Fibroblast of mammary gland (primary cell): ENCODE measurements at places on chromosomes 4 and X.

DNA sequence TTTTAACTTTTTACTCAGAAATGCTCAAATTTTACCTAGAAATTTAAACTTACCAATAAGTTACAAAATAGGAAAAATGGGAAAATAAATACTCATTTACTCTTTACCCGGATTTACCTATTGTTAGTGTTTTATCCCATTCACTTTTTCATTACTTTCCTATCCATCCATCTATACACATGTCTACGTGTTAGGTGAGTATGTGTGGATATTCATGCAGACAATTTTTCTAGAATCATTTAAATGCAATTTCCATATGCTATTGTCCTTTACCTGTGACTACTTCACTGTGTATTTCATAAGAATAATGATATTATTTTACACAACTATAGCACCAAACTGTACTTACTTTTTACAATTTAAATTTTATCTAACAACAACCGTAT, 896.6 kb upstream of the INTU start:
- no peak for DNase-seq

- no peak for DNase-seq
Observed at GRCh38 chr4:66602622-66603021, 932.3 kb upstream of the EPHA5 start.

DNA sequence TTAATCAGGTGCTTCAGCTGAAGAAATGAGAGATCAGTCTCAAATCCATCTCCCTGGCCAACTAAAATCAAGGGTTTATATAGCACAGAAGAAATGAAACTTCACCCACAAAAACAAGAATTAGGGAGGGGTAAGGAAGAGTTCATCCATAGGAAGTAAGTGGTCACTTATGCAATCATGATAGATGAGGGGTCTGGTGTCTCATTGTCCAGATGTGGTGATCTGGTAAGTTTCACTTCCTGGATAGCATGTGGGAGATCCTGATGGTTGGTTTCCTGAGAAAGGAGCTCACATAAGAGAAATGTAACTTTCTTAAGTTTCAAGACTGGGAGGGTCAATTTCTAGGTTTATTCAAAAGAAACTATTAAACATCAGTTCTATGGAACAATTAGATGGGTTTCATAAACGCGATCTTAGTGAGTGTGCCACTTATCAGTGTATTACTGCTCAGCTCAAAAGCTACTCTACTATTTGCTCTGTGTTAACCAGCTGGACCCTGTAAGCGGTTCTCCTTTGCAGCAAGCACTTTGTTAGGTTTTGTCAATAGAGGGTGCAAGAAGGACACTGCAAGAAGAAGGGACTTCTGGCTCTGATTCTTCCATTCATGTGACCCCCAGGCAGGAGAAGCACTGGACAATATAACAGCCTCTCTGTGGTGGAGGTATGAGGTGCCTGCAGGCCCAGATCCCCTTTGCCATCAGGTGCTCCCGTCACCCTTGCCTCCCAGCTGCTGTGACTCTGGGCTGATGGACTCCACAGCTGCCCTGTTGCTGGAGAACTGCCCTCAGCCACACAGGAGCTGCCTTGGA, 35.4 kb upstream of the HPSE start:
- DNase-seq, result peak; percentile 82

- DNase-seq, result no peak
Observed at GRCh38 chrX:39975101-39975925, 122.4 kb downstream of the BCOR start.

- DNase-seq, result no peak
Observed at GRCh38 chrX:42714981-42715700, 62.8 kb downstream of the PPP1R2C start.

- no peak for DNase-seq
Observed at GRCh38 chrX:34562006-34562405, 95.1 kb downstream of the TMEM47 start.

DNA sequence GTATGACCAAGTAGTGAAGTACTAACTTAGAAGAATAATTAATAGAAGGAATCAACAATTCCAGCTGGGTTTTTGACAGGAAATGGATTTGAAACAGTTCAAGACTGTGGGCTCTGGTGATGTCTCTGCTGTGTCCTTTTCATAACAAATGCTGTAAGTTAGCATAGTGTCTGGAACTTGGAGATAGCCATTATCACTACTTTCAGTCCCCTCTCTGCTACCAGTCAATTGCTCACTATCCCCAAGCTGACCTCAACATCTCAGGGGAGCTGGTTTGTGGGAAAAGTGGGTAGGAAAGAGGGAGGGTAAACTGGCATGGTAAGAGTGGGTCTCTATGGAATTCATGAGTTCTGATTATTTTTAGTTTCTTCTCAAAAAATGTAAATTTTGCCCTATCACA, 231.4 kb upstream of the MID1 start:
- DNase-seq, result no peak

DNA sequence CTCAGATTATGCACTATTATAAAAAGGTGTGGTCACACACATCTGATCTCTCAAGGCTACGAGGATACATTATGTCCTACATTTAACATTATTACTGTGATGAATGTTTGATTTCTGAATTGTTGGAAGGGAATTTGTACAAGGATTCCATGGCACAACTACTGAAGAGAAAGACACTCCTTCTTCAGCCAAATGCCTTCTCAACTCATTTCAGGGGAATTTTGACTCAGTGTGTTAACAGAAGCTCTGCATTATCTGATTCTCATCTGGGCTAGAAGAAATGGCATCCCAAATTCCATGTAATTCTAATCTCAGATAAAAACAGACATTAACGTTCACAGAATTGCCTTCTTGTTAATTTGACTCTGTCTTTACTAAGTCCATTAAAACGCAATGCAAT, 477.7 kb downstream of the PDGFC start:
- no peak for DNase-seq

GRCh38 chr4:112284662-112285411, 867 bp downstream of the TIFA start:
- DNase-seq, result no peak

- DNase-seq, result no peak
Observed at GRCh38 chrX:34585561-34585960, 71.5 kb downstream of the TMEM47 start.

- no peak for DNase-seq
Observed at GRCh38 chr4:169335331-169335730, 64.6 kb upstream of the SH3RF1 start.

DNA sequence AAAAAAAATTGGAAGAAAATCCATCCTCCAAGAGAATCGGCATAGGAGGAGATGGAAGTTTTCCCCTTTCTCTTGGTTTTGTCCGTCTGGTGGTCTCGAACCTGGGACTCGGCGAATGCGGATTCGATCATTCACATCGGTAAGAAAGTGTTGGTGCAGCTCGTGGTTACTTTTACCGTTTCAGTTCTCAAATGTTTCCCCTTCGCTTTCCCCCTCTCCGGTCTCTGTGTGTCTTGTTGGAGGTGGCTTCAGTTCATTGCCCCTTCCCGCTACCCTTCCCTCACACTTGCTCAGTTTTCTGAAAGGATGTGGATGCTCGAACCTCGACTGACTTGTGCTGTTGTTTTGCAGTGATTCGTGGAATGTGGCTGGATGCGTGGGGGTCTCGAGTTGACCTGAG, 840 bp downstream of the GRID2 start:
- no peak for DNase-seq

- peak; percentile 48 for DNase-seq
Observed at GRCh38 chrX:114715096-114715495, 131.2 kb downstream of the HTR2C start.

DNA sequence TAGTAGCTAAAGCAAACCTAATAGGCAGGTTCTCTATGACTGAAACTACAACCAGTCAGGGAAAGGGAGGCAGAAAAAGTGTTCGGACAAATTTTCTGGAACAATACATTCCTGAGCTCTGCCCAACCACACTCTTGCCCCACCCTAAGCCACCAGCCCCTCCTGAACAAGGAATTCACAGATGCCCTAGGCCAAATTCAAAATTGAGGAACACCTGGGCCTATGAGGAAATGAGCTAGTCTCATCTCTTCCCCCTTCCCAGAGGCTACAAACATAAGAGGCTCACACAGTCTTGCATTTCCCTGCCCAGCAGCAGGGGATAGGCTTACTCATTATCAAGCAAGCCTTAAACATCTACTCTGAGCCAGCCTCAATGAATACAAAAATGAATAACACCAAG, 284.7 kb downstream of the ZNF674 start:
- no peak for DNase-seq

- peak; percentile 35 for DNase-seq
Observed at GRCh38 chr4:140755774-140756318, 339 bp downstream of the TBC1D9 start.

GRCh38 chr4:20318909-20319277, 67.2 kb downstream of the SLIT2 start:
- DNase-seq, result no peak

DNA sequence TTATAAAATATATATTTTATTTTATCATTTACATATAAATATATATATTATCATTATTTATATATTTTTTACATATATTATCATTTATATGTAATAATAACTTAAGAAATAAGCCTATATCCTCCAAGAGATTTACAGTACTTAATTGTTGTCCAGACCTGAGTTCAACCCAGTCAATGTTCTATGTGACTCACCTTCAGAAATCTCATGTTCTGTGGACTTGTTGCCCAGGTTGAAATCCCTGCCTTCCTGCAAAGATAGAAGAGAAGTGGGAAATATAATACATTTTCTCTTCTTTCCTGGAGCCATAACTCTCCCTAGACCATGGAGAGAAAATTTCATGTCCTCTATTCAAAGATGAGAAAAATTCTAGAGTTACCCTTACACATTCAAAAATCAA, 247.3 kb downstream of the PARM1 start:
- DNase-seq, result no peak

GRCh38 chrX:132180929-132181328, 38.3 kb downstream of the RAP2C start:
- no peak for DNase-seq

GRCh38 chr4:128639541-128640270, 169.8 kb upstream of the JADE1 start:
- no peak for DNase-seq

- DNase-seq, result no peak
Observed at GRCh38 chr4:52752936-52753335, 1.7 kb upstream of the ERVMER34-1 start.

GRCh38 chr4:177391953-177392352, 50.3 kb downstream of the AGA start:
- no peak for DNase-seq

DNA sequence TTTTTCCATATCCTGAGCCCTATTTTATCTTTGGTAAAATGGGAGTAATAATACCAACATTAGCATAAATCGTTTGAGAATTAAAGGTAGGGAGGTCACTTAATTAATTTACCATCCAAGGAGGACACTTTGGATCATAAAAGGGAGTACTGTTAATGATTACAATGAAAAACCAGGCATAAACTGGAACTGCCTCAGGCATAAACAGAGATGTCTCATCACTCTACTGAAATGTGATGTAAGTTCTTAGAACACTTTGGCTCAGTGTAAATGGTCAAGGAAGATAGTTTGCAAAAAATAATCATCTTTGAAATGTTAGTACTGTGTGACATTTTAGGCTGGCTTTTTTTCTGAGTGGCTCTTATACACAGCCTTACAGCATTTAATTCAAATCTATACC, 268.7 kb downstream of the SLC39A8 start:
- no peak for DNase-seq

DNA sequence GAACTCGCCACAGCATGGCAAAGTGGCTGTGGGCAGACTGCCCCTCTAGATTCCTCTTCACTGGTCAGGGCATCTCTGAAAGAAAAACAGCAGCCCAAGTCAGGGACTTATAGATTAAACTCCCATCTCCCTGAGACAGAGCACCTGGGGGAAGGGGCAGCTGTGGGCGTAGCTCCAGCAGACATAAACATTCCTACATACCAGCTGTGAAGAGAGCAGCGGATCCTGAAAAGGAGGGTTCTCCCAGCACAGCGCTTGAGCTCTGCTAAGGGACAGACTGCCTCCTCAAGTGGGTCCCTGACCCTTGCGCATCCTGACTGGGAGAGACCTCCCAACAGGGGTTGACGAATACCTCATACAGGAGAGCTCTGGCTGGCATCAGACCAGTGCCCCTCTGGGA, 18.8 kb upstream of the ZMAT1 start:
- no peak for DNase-seq

DNA sequence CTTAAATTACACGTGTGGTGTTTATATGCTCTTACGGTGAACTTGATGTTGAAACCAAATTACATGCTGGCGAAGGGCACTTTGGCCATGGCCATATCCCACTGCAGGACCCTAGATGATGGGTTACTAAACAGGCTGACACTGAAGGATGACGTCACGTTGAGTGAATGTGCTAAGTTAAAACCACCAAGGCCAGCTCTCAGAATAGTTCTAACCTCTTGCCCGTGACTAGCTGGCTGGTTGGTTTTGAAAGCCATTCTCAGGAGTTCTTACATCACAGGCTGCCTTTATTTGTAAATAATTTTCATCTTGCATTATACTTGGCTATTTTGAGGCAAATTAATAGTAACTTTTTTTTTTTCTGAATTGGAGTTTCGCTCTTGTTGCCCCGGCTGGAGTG, 41.3 kb upstream of the PHEX start:
- no peak for DNase-seq

GRCh38 chr4:3873408-3874027, 107.3 kb downstream of the ADRA2C start:
- no peak for DNase-seq

DNA sequence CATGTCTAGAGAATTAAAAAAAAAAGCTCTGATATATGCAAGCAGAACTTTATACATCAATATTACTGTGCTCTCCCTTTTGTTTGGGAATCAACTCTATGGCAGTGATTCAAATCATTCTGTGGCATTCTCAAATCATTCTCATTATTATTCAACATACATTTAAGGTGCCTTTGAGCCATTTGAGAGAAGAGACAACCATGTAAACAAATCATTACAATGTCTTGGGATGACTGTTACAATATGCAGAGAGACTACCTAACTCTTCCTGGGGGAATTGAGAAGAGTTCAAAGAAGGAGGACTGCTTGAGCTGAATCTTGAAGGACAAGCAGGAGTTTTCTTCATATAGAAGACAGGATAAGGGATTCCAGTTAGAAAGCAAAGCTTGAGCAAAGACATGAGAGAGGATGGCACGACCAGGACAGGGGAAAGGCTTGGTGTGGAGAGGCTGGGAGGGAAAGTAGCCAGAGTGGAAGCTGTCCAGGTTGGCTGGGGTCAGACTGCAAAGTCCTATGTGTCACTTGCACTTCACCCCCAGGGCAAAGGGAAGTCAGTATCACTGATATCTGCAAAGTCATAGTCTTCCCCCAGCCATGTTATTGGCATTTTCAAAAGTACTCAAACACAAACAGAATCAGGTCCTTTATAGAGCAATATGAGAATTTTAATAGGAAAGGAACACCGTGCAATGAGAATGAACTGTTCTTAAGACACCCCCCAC, 9.0 kb downstream of the SEC24D start:
- DNase-seq, result no peak

GRCh38 chr4:151540728-151541388, 131.9 kb downstream of the FHIP1A start:
- DNase-seq, result peak; percentile 98

DNA sequence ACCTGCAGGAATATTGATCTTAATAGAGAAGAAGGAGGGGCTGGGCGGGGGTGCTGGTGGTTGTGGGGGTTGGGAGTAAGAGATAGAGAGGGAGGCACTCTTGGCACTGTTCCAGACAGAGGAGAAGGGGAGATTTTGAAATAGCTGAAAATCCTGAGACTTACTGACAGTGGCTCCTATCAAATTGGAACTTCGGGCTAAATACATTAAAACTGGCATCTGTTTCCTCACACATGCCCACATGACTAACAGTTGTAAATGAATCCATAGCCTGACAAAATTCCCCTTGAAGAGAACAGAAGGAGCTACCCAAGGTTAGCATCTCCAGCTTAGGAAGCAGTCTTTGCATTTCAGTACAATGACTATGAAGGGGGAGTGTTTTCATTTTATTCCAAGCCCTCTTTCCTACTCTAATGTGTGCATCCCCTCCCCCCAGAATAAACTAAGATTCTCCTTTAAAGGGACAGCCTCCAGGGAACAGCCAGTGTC, 1.4 kb downstream of the DCX start:
- DNase-seq, result no peak
